ENCODE measurements at places on chromosomes 5 and 9.

- H3K27ac ChIP-seq = peak overlapping the region; percentile 47
- no peaks in the 10 kb centered on the region for H3K27me3 ChIP-seq
- peak overlapping the region; percentile 7 for H3K4me3 ChIP-seq
- no peaks in the 10 kb centered on the region for H3K36me3 ChIP-seq
- peaks cover 84% of the 10 kb centered on the region for H3K4me1 ChIP-seq
- no peak for DNase-seq
Observed at GRCh38 chr5:124655251-124655917, 91.1 kb downstream of the ZNF608 start.

DNA sequence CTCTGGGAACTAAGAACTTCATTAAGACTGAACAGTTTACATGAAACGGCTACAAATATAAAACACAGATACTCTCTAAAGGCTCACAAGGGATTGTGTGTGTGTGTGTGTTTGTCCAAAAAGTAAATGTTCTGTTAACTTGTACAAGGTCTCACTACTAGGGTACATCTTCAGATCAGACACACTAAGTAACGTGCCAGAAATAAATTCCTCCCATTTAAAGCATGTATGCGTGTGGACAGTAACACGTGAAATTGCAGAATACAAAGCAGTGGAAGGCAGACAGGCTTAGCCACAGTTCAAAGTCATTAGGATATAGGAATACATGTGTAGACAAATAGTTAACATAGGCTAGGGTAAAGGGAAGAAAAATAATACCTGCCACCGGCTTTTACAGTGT is 1.8 kb downstream of the BNC2 start:
- no peaks in the 10 kb centered on the region for H3K4me1 ChIP-seq
- no peak for DNase-seq
- H3K27me3 ChIP-seq = peaks cover 5% of the 10 kb centered on the region

DNA sequence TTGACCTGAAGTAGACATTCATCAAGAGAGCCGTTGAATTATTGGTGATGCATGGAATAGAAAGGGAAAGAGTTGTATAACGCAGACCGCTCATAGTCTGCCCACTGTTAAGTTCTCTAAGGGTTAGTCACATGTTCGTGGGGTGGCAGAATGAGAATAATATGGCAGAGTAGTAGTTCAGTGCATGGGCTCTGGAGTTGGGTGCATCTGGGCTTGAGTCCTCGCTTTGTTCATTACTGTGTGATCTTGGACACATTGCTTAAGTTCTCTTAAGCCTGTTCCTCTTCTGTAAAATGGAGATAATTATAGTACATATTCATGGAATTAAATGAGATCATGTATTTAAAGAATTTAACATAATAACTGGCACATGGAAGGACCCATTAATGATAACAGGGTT is 23.6 kb downstream of the TNPO1 start:
- H3K36me3 ChIP-seq = no peaks in the 10 kb centered on the region
- peaks cover 7% of the 10 kb centered on the region for H3K4me1 ChIP-seq
- no peaks in the 10 kb centered on the region for H3K27me3 ChIP-seq
- DNase-seq = no peak
- no peak overlapping the region for H3K27ac ChIP-seq

DNA sequence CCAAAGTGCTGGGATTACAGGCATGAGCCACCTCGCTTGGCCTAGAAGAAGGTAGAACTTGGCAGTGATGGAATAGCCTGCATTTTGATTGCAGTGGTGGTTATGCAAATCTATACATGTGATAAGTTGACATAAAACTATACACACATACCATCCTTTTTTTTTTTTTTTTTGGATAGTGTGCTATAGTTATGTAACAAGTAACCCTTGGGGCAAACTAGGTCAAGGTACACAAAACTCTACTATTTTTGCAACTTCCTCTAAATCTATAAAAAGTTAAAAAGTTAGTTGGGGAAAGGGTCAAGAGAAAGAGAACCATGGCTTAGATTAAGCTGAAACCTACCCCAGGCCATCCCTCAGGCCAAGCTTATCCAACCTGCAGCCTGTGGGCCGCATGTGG is 11.1 kb downstream of the TRIM14 start:
- H3K27me3 ChIP-seq = no peaks in the 10 kb centered on the region
- no peaks in the 10 kb centered on the region for H3K36me3 ChIP-seq
- DNase-seq = no peak
- H3K27ac ChIP-seq = no peak overlapping the region

DNA sequence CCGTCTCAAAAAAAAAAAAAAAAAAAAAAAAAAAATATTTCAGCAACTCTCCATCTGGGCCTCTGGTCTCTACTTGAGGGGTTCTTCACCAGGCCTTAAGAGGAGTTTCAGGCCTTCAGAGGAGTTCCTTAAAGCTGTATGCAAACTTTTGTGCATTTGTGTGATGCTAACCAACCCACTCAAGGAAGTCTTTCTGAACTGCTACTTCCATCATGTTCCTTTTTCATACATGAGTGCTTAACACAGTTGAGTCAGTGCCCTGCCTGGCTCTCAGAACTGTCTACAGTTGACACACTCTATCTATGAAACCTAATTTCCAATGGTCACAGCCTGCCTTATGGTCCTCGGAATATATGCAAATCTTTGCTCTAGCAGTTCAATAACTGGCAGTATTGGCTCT is 146.5 kb downstream of the MEF2C start:
- H3K4me1 ChIP-seq = peaks cover 39% of the 10 kb centered on the region
- DNase-seq = no peak
- H3K27ac ChIP-seq = no peak overlapping the region

DNA sequence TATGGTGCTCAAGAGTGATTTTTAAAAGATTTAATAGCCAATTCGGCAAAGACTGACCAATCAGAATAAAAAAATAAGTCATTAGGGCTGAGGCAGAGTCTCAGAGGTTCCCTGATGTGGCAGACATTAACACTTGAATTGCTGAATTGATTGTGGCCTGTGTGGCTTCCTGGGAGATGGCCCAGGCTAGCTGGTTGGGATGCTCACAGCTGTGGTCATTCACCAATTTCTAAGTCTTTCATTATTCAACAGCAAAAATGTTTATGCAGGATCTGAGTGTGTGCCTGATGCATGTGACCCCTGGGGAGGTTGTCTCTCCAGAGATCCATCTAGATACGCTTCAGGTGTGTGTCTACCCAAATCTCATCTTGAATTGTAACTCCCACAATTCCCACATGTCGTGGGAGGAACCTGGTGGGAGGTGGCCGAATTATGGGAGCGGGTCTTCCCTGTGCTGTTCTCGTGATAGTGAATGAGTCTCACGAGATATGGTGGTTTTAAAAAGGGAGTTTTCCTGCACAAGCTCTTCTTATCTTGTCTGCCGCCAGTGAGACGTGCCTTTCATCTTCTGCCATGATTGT is 632.6 kb upstream of the SEMA6A start:
- H3K4me1 ChIP-seq = peaks cover 9% of the 10 kb centered on the region
- H3K27me3 ChIP-seq = no peaks in the 10 kb centered on the region
- no peak overlapping the region for H3K27ac ChIP-seq
- no peaks in the 10 kb centered on the region for H3K36me3 ChIP-seq

DNA sequence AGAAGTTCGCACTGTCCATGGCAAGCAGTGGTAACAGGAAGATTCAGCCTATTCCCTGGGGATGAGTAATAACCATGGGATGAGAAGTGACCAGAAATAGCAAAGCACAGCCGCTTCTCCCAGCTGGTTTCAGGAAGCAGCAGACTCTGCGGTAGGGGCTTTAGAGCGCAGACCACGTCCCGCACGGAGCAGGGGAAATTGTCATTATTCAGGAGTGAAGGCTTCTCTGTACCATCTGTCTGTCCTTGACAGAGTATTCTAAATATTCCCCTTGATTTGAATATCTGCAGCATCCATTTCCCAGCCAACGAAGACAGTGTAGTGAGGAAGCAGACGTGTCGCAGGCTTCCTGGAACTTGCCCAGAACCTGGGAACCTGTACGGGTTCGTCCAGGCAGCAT is 159.6 kb downstream of the NXNL2 start:
- H3K27me3 ChIP-seq = no peaks in the 10 kb centered on the region
- no peaks in the 10 kb centered on the region for H3K36me3 ChIP-seq
- H3K27ac ChIP-seq = no peak overlapping the region
- H3K4me1 ChIP-seq = no peaks in the 10 kb centered on the region

DNA sequence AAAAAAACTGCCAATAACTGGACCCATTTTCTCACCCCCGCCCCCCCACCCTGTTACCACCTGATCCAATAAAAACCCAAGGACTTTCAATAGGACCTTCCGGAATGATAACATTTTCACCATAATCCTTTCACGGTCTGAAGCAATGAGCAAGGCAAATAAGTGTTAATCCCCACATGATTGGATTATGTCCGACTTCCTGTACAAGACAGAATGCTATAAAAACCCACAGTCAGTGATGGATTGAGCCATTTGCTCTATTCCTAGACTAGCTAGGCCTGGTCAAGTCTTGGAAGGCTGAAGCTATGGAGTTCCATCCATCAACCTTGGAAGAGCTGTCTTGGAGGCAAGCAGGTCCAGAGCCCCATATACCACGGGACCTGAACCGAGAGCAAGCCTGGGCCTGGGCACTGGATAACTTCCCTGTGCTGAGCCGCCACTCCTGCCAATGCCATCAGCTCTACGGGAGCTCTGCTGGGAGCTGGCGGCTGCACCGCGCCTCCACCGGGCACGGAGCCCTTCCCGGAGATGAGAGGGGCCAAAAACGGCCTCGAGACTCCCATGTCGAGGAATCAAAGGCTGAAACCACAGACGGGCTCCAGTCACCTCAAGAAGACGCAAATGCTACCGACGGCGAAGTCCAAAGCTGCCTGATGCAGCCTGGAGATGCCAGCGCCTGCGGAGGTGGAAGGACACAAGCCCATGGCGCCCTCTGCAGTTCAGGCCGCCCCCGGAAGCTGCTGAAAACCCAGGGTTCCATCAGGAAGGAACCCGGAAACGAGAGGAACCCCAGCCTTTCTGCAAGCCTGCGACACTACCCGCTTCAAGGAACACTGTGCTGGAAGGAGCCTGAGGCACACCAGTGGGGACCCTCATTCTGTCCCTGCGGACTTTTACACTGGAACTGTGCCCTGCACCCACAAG is 69.2 kb downstream of the ANXA2R start:
- H3K4me1 ChIP-seq = no peaks in the 10 kb centered on the region
- H3K27me3 ChIP-seq = no peaks in the 10 kb centered on the region
- H3K4me3 ChIP-seq = no peak overlapping the region

DNA sequence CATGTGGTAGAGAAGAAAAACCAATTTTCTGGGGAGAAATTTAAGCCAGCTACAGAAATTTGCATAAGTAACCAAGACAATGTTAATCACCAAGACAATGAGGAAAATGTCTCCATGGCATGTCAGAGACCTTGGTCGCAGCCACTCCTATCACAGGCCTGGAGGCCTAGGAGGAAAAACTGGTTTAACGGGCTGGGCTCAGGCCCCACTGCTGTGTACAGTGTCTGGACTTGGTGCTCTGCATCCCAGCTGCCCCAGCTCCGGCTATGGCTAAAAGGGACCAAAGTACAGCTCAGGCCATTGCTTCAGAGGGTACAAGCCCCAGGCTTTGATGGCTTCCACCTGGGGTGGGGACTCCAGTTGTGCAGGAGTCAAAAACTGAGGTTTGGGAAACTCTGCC is 1075.1 kb upstream of the CDH18 start:
- no peaks in the 10 kb centered on the region for H3K36me3 ChIP-seq
- H3K4me3 ChIP-seq = no peak overlapping the region
- no peak for DNase-seq
- H3K4me1 ChIP-seq = no peaks in the 10 kb centered on the region

- H3K27me3 ChIP-seq = peaks cover 58% of the 10 kb centered on the region
- H3K27ac ChIP-seq = no peak overlapping the region
- peaks cover 3% of the 10 kb centered on the region for H3K4me1 ChIP-seq
- H3K36me3 ChIP-seq = no peaks in the 10 kb centered on the region
- DNase-seq = no peak
- no peak overlapping the region for H3K4me3 ChIP-seq
Observed at GRCh38 chr5:176614805-176615478, 5.0 kb upstream of the GPRIN1 start.

DNA sequence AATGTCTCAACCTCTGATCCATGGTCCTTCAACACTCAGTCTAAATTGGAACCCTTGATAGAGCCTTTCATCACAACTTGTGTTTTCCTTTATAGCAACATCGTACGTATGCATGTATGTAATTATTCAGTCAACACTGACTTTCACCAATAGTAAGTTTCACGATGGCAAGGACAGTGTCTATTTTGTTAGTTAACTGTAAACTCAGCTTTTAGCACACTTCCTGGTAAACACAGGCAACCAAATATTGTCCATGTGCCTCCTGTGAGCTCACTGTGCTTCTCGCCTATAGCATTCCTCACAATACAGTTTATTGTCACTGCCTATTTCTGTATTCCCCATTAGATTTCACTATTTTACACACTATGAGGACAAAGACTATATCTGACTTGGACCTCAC is 323.1 kb downstream of the DEPDC1B start:
- H3K4me1 ChIP-seq = no peaks in the 10 kb centered on the region
- no peak for DNase-seq
- H3K27ac ChIP-seq = no peak overlapping the region
- no peaks in the 10 kb centered on the region for H3K36me3 ChIP-seq

DNA sequence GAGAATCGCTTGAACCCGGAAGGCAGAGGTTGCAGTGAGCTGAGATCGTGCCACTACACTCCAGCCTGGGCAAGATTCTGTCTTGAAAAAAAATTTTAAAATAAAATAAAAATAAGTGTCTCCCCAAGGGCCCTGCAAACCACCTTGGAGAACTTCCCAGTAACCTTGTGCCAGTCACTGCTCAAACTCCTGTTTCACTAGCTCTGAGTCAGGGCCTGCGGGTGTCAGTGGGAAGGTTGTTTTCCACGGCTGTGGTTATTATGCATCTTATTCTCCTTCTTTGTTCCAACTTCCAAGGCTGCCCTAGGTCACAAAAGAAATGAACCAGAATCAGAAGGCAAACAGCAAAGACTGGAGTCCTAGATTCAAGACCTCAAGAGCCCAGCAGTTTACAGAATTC is 246.7 kb downstream of the ADAMTSL1 start:
- H3K27me3 ChIP-seq = no peaks in the 10 kb centered on the region
- no peaks in the 10 kb centered on the region for H3K36me3 ChIP-seq
- no peak for DNase-seq

DNA sequence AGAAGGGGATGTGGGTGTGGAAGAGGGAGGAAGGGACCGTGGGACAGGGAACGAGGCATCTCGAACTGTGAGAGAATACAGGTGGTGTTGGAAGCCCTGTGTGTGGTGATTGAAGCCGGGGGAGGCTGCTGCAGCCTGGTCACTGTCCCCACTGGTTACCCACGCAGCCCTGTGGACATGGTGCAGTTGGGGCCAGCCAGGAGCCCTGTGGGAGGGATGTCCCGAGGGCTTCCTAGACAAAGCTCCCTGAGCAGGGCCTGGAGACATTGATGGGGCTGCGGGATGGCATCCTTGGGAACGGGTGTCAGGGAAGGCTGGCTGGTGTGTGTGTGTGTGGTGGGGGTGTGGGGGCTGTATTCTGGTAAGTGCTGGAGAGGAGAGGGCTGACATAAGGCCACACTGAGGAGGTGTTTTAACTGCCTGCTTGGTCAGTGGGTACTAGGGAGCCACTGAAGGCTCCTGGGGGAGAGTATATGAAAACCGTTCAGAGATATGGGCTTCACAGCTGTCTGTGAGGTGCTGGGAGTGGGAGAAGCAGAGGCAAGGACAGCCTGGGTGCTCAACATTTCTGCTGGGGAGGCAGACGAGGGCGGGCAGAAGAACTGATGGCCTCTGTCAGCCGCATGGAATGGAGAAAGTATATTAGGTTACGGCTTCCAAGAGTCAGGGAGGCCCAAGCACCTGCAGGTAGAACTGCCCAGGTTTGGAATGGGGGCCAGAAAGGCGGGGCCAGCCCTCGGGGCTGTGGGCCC is 20.0 kb downstream of the WNK2 start:
- H3K4me1 ChIP-seq = peaks cover 81% of the 10 kb centered on the region
- H3K27me3 ChIP-seq = no peaks in the 10 kb centered on the region
- H3K36me3 ChIP-seq = no peaks in the 10 kb centered on the region
- peak; percentile 54 for DNase-seq

- no peaks in the 10 kb centered on the region for H3K27me3 ChIP-seq
- DNase-seq = no peak
- no peaks in the 10 kb centered on the region for H3K36me3 ChIP-seq
- peak overlapping the region; percentile 4 for H3K4me3 ChIP-seq
- H3K4me1 ChIP-seq = peaks cover 67% of the 10 kb centered on the region
Observed at GRCh38 chr5:14190194-14191164, 47.3 kb downstream of the TRIO start.

All from heart left ventricle (tissue), 16 donors.